ENCODE measurements at places on chromosomes 13 and 19.

- DNase-seq, result no peak
Observed at GRCh38 chr13:86892330-86892729, 778.8 kb upstream of the SLITRK5 start.

DNA sequence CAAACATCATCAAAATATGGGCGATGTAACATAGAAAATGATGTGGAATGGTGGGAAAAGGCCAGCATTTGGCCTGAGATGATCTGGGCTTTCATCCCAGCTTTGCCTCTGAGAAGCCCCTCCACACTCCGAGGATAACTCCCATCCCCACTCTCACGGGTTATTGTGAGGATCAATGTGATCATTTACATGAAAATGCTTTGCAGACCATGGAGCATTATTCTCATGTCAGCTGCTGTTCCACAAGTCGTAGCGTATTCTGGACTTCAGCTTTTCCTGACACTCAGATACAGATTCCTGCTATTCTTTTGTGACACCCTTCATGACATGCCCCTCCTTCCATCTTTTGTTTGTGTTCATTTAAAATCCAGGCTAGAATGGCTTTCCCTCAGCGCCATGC is 86.5 kb downstream of the NUFIP1 start:
- no peak for DNase-seq

- DNase-seq, result peak; percentile 58
Observed at GRCh38 chr19:3270902-3271301, 46.4 kb downstream of the CELF5 start.

DNA sequence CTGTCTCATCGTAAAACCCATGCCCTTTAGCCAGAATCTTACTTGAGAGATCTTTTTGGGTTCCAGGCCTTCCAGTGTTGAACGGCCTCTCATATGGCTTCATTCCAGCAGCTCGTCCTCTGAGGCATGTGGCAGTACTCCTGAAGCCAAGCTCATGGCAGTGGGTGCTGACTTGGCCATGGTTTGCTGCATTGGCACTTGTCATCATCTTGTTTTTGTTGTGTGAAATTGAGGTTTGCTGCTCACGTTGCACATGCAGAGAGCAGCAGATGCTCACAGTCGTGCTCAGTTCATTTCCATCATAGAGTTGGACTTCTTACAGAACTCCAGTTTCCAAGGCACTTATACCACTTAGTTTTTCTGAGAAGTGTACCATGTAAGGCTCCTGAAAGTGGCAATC is 14.9 kb downstream of the TEX29 start:
- DNase-seq, result no peak

- no peak for DNase-seq
Observed at GRCh38 chr13:60837806-60838205, 440.8 kb downstream of the TDRD3 start.

- DNase-seq, result no peak
Observed at GRCh38 chr13:57286511-57287098, 119.6 kb downstream of the PRR20E start.

DNA sequence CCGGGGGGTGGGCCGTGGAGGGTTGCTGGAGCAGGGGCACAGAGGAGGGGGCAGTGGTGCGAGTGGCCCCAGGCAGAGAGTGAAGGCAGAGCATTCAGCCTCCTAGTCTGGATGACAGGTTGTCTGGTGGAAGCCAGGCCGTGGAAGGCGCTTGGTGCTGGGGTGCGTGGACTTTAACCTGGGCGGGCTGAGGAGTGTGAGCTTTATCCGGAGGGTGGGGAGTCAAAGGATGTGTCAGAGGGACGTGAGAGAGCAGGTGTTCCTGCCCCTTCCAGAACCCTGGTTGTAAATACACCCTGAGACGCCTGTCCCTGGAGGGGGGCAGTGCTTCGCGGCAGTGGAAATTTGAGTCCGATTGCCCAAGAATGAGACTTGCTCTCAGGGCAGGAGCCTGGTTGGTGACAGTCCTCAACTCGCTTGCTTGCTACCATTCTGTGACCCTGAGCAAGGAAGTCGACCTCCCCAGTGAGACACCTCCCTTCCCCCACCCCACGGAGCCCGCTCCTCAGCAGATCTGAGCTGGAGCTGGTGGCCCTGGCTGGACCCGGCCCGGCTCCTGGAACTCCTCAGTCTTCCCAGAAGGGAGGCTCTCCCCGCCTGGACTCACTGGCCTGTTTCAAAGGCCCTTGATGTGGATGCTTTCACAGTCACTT is 2.3 kb downstream of the SPPL2B start:
- DNase-seq, result peak; percentile 81

DNA sequence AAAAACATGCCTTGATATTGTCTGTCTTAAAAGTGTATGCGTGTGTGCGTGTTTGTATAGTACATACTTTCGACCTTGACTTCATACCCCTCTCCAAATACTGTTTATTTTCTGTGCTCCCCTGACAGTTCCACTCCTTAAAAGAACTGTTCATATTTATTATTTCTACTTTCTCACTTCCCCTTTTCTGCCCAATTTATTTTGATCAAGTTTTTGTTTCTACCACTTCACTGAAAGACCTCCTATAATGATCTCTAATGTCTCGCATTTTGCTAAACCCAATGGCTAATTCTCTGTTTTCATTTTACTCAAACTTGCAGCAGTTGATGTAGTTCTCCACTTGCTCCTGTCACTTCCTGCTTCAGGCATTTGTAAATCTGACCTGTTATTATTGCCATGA is 426.1 kb upstream of the KLF12 start:
- DNase-seq, result no peak

GRCh38 chr13:36337938-36338641 is 8.1 kb downstream of the SPART start:
- no peak for DNase-seq

GRCh38 chr13:50708461-50708860 is 135.0 kb downstream of the DLEU7 start:
- DNase-seq, result no peak

Data from SJCRH30 (cell line).